ENCODE measurements at places on chromosomes 1 and 21.
A peak's percentile ranks its signal among the peaks of the same experiment; 100 is the strongest.

- no peak for DNase-seq
These were observed 60.5 kb downstream of the NEGR1 start for GRCh38 chr1:72221811-72222210.

- no peak for DNase-seq
These were observed 646.0 kb upstream of the TMPRSS15 start for GRCh38 chr21:19049567-19049966.

- DNase-seq, result no peak
These were observed 57.9 kb upstream of the SSBP3 start for GRCh38 chr1:54464031-54464476.

DNA sequence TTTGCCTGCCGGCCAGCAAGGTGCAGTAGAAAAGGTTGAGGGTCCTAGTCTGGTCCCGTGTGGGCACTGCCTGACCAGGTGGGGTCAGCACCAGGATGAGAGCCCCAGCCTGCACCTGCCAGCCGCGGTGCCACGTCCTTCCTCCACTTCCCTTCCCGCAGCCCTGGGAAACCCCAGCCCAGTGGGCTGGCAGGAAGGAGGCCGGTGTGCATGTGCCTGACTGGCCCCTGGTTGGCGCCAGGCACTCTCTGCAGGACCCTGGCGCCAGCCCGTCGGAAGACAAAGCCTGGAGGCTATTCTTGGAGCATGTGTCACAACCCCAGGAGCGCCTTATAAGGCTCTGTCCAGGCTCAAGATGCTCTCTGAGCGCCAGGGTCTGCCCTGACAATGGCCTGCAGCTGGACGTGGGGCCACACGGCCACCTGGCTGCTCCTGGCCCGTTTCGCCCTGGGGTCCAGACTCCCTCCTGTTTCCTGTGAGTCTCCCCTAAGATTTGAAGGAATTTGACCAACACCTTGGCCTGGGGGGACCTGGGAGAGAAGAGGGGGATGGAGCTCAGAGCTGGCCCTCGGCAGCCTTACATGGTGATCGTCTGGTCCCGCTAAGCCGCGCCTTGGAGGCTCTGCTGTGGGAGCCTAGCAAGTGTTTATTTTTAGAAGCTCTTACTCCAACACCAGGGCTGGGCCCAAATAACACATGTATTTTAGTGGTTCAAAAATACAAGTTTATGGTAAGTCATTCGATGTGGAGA lies 31.9 kb upstream of the POFUT2 start:
- DNase-seq, result no peak

DNA sequence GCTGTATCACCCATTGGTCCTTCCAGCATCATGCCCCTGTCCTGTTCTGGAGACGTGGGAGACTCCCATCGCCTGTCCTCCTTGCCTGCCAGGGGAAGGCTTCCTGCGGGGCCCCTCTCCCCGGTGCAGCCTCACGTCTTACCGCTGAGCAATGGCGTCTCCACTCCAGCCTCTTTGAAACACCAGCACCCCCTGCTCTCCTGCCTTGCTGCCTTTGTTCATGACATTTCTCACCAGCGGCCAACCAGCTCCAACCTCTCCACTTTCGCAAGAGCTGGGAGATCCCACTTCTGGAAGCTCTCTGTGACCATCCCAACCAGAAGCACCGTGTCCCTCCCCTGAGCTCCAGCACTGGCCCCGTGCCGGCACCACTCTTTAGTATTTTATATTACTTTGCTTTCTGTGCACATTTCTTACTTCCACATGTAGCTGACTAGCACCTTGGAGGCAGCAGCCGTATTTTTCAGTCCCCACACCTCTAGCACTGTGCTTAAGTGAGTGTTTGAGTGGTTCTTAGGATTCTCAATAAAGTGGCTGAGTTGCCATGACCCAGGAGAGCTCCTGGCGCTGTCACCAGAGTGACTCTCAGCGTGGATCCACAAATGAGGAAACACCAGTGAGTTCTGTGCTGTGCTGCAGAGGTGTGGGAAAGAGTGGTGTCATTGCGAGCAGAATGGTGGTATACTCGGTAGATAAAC lies 83.5 kb downstream of the ATP5PO start:
- no peak for DNase-seq

GRCh38 chr1:231192620-231193163 lies 30.8 kb downstream of the TRIM67 start:
- DNase-seq, result no peak

GRCh38 chr1:234665975-234666605 lies 56.1 kb upstream of the IRF2BP2 start:
- DNase-seq, result no peak

- DNase-seq, result no peak
These were observed 48.7 kb downstream of the SLC19A1 start for GRCh38 chr21:45493401-45494001.

DNA sequence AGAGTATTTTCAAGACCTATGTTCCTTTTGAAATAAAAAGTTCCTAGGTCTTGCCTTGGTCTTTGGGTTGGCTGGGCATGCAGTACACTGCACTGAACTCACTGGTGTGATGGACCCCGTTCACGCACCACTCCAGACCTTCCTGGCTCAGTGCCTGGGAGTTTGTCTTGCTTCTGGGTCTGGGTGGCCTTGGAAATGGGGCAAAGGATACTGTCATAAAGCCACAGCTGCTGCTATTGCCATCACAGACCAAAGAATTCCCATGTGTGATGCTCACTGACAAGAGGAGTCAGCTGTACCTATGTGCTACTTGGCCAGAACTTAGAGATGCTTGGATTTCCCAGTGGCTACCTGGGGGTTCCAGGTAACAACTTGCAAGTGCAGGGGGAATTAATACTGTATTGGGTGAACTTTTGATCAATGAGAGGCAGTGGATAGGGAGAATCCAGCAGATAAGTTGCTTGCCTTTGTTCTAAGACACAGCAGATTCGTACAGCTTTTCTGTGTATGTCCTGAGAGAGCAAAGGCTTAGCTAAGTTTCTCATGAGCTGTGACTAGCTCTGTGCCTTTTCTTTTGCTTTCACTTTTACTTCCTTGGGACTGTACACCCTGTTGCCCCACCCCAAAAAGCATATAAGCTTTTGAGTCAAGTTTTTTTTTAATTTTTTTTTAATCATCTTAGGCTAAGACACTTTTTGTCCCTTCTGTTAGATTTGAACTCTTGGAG lies 115.3 kb downstream of the RUNX1 start:
- DNase-seq, result no peak

- DNase-seq, result no peak
These were observed 220.3 kb downstream of the GRIK1 start for GRCh38 chr21:29719521-29719920.

- peak; percentile 49 for DNase-seq
These were observed 4.8 kb upstream of the SLC2A1 start for GRCh38 chr1:42963378-42964043.

DNA sequence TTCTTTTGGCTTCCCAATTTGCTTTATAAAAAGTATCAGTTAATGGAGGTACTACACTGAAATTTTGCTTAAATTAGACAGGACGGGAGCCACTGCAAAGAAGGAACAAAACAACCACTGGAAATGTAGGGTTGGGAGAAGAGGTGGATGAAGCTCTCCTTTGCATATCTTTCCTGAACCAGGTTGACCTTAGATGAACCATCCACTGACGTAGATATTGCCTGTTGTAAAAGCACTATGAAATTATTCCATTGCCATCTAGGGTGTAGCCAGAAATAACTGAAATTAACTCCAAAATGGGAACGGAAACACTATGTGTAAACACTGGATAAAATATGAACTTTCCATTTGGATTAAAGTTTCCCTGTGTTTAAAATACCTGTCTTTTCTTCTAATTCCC lies 1.2 kb upstream of the ABL2 start:
- DNase-seq, result no peak

Measured in vagina (tissue), 2 donors.